ENCODE measurements at places on chromosomes 7 and 10.

DNA sequence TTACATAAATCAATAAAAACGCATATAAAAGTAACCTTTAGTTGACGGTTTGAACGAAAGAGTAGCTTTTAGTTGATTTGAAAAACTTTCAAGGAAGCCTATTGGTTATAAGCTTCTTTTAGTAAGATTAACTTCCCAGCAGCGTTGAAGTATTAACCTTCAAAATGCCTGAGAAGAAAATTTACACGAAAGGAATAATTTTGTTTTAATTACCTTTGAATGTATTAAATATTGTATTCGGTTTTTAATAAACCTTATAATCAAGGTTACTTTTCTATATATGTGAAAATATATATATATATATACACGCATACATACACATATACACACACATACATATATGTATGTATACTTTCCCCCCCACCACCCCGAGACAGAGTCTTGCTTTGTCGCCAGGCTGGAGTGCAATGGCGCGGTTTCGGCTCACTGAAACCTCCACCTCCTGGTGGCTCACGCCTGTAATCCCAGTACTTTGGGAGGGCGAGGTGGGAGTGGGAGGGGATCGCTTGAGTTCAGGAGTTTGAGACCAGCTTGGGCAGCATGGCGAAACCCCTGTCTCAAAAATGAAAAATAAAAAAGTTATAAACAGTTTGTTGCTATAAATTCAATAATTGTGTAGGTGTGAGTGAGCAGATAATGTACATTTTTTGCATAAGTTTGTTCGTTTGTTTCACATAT is 57.6 kb upstream of the EZH2 start:
- DNase-seq = peak; percentile 49

GRCh38 chr7:137818036-137818435 is 28.7 kb downstream of the DGKI start:
- no peak for DNase-seq

DNA sequence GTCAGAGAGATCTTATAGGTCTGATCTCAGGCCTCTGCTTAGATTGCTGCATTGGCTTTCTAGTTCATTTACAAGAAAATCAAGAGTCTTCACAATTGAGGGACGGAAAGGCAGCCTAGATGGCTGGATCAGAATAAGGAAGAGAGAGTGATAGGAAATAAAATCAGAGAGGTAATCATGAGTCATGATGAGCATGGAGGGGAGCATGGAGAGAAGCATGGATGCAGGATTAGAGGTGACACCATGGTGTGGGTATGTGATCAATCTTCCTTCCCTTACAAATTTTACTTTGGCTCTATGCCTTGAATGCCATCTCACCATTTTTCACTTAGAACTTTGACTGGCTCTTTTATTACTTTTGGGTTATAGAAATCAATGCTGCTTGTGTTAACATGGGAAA is 1.4 kb downstream of the BCCIP start:
- no peak for DNase-seq

DNA sequence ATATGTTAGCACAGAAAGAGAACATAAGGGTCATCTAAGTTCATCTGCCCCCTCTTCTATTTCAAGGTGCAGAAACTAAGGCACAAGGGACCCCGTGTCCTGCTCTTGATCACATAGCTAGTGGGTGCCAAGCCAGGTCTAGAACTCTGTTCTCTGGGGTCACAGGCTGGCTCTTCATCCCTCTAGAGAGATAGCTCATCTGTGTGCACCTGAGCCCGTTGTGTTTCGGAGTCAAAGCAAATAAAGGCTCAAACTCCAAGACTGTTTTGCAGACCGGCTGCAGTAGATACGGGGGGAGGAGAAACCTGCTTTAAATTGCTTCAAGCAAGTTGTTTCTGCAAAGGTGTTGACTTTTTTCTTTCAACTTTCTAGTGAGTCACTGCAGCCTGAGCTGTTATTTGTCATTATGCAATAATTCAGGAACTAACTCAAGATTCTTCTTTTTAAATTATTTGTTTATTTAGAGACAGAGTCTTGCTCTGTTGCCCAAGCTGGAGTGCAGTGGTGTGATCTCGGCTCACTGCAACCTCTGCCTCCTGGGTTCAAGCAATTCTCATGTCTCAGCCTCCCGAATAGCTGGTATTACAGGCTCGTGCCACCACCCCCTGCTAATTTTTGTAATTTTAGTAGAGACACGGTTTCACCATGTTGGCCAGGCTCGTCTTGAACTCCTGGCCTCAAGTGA is 6.5 kb downstream of the BLVRA start:
- DNase-seq = no peak

GRCh38 chr10:72637398-72637857 is 11.5 kb upstream of the MICU1 start:
- peak; percentile 62 for DNase-seq

DNA sequence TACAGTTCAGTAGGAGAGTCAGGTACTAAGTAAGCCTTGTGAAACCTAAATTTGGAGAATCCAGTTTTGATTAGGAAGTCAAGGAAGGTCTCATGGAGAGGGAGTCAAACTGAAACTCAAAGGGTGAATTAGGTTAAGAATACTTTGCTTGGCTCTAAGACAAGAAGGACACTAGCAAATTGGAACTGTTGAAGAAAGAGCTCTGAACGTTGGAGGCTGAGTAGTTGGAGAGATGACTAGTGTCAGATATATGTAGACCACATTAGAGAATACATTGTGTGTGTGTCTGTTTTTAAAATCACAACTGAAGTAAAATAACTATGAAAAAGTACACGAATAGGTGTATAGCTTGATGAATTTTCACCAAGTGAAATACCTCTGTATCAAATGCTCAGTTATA is 6.3 kb downstream of the VPS26A start:
- DNase-seq = no peak

DNA sequence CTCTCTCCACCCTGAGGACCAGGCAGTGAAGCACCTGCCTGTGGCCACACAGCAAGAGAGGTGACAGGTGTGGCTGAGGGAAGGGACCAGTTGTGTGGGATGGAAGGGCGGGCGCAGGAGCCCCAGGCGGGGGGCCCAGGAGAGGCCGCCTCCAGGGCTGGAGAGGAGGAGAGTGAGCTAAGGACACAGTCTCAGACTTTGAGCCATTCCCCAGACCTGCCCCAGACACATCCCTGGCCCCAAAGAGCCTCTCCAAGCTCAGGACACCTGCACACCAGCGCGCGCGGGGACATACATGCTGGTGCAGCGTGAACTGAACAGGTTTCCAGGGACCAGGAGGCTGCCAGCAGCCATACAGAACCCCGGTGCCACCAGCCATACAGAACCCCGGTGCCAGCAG is 237.3 kb downstream of the MAD1L1 start:
- peak; percentile 47 for DNase-seq

- DNase-seq = no peak
Observed at GRCh38 chr7:142557971-142558582, 191.2 kb upstream of the PRSS1 start.

DNA sequence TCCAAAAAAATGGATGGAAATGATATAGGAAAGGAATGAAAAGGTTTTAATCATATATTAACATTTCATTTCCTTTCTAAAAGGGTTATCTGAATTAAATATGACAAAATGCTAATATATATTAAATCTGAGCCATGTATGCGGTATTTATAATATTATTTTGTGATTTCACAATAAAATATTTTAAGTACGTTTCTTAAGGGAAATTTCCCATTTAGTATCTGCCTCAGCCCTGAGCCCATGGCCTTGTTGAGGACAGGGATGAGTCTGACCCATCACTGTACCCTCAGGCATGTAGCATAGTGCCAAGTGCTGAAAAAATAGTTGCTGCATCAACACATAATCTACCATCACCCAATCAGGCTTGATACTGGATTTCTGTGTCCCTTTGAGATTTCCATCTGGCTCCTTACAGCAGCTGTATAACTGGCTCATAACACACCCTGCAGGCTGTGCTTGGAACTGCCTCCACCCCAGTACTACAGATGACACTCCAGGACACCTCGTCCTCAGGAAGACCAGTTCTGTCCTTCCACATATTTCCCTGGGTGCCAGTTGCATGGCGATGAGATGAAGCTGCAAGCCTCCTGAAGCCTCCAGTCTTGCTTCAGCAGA is 59.4 kb upstream of the ASAH2 start:
- DNase-seq = no peak

DNA sequence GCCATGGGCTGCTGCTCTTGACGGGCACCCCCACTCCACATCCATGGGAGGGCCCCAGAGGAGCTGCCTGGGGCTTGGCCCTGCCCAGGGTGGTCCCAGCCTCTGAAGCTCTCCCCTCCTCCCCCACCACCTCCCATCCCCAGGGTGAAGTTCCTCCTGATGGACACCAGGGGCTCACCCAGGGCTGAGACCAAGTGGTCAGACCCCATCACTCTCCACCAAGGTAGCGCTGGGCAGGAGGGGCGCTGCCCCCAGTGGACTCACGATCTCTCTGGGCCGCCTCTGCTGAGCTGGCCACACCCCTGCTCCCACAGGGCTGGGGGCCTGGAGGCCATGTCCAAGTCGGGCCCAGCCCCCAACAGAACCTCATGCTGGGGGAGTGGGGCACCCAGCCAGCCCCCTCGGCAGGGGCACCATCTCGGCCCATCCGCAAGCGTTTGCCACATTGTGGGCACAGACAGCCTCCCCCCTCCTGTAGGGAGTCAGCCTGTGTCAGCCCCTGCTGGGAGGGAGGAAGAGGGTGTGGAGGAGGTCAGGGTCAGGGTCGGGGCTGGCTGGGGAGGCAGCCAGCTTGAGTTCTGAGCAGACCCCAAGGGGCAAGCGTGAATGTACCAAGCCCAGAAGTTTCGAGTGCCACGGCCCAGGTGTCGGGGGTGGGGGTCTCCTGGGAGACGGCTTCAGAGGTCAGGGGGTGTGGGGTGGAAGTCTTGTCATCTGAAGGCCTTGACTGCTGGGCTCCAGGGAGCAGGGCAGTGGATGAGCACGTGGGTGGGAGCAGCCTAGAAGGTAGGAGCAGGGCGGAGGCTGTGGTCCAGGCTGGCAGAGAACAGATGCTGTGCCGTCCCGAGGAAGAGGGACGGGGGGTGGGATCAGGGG is 2.8 kb downstream of the UPK3B start:
- peak; percentile 58 for DNase-seq

DNA sequence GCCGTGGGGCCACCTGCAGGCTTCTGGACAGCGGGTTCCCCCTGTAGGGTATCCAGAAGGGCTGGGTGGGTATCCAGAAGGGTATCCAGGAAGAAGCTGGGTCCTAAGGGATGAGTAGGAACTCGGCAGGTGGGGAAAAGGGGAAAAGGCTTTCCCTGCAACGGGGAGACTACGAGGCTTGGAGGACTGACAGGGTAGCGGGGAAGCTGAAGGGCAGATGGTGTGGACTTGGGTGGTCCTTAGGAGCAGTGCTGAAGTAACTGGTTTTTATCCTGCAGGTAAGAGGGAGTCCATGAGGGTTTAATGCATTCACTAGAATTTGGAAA is 525 bp downstream of the UBE2D4 start:
- DNase-seq = no peak

- no peak for DNase-seq
Observed at GRCh38 chr10:18860631-18861240, 187.9 kb upstream of the MALRD1 start.
